ENCODE measurements at places on chromosomes 2 and 18.

DNA sequence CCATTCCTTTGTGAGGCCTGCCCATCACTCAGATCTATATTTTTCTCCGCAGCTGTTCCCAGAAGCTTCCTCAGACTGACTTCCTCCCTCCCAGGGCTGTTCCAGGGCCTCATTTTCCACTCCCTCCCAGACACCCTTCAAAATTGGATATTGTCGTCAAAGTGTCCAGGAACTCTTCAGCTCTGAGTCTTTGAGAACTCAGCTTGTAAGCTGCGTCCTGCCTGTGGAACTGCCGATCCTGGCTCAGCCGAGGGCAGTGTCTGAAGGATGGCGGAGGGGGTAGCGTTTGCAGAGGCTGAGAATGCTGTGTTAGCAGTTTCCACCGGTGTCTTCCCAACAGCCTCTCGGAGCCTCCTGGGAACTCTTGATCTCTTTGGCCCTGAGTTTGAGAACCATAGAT, 27.1 kb downstream of the NCK2 start:
- DNase-seq = no peak

GRCh38 chr2:180040146-180040925, 33.2 kb upstream of the CWC22 start:
- no peak for DNase-seq

GRCh38 chr2:204662956-204663355, 117.7 kb downstream of the PARD3B start:
- DNase-seq = no peak

- no peak for DNase-seq
These were observed 24.2 kb downstream of the TMEM18 start for GRCh38 chr2:652881-653480.

- no peak for DNase-seq
These were observed 357.0 kb upstream of the FSIP2 start for GRCh38 chr2:185381631-185382030.

DNA sequence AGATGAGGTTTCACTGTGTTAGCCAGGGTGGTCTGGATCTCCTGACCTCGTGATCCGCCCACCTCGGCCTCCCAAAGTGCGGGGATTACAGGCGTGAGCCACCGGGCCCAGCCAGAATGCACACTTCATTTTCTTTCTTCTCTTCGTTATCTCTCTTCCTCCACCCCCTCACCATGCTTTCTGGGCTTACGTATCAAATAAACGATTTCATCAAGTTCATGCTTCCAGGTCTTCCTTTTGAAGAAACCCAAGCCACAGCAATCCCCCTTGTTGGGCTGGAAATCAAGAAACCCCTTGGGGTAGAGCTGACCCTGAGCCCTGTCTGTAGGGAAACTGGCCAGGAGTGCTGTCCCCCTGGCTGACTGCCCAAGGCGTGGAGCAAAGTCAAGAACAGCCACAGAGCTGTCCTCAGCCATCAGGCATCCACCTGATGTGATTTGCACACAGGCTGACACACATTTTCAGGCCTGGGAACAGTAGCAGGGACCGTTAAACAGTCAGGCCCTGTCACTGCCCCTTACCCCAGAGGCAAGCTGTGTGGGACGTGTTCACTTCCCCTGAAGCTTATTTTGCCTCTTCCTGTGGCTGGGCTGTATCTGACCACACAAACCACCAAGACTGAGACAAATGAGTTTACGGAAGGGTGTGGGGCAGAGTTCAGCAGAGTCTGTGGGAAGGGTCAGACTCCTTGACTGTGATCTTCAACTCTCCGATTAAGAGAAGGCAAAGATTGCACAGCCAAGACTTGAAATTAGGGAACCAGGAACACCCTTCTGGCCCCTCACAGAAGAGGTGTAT, 15.1 kb upstream of the NMUR1 start:
- no peak for DNase-seq

GRCh38 chr2:203450561-203450960, 84.5 kb downstream of the RAPH1 start:
- no peak for DNase-seq

Data from NCI-H1417 (cell line).